AG10803 (cell line): ENCODE measurements at places on chromosomes 5 and 9.

GRCh38 chr5:135551593-135552447 is 16.1 kb upstream of the NEUROG1 start:
- peak; percentile 71 for DNase-seq

- DNase-seq, result peak; percentile 77
Observed at GRCh38 chr5:67476531-67476930, 279.9 kb upstream of the CD180 start.

DNA sequence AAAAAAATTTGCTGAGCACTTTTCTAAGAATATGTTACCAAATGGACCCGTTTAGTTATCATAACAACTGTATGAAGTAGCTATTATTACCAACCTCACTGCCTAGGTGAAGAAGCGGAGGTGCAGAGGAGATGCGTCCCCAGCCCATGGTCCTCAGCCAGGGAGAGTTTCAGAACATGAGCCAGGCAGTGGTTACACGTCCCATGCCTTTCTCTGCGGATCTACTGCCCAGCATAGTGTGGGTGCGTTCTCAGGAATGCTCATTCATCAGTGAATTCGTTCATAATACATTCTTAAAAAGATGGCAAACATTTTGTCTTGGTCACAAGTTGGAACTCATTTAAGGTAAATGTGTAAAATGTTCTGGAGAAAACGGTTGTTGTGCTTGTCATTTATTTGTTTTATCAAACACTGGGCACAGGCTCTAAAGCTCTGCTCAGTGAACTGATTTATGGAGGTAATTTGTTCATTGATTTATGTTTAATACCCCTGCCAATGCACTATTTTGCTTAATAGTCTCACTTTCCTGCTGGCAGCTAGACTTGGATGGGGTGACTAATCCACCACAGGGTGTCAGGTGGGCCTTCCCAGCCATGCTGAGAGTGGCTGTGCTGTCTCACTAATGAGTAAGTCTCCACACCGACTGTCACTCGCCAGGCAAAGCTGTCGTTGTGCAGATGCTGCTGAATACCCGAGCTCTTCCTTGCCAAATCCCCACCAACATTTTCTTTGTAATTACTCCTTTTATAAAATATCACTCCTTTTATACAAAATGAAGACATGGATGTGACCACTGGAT is 248.8 kb downstream of the TENT4A start:
- no peak for DNase-seq

GRCh38 chr5:168931638-168932345 is 352.6 kb upstream of the PANK3 start:
- peak; percentile 95 for DNase-seq
